Activated naive CD4-positive, alpha-beta T cell treated with anti-CD3 and anti-CD28 coated beads, Interleukin-2, amount 50 U/mL, for 72 hours (primary cell): ENCODE measurements at places on chromosomes 6 and 20. TPM values are rescaled to one million over a fixed set of nuclear protein-coding genes. Genes with fewer than 3 reads are reported as not detected.
A peak's percentile ranks its signal among the peaks of the same experiment; 100 is the strongest.

DNA sequence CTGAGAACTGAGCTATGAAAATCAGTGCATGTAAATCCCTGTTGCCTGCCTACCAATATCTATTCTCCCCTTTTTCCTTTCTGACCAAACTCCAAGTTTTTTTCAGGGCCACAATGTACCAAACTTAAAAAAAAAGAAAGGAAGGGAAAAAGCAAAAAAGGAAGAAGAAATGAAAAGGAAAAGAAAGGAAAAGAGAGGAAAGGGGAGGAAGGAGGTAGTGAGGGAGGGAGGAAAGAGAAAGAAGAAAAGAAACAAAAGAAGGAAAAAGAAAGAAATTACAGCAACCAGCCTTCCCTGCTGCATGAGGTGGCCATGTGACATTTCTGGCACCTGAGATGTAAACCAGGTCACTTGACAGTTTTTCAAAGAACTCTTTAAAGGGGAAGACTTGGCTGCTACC, 4.4 kb downstream of the CNKSR3 start:
- DNase-seq, result no peak

- no peak for DNase-seq
Observed at GRCh38 chr20:59786801-59787537, 146.5 kb downstream of the SYCP2 start.

DNA sequence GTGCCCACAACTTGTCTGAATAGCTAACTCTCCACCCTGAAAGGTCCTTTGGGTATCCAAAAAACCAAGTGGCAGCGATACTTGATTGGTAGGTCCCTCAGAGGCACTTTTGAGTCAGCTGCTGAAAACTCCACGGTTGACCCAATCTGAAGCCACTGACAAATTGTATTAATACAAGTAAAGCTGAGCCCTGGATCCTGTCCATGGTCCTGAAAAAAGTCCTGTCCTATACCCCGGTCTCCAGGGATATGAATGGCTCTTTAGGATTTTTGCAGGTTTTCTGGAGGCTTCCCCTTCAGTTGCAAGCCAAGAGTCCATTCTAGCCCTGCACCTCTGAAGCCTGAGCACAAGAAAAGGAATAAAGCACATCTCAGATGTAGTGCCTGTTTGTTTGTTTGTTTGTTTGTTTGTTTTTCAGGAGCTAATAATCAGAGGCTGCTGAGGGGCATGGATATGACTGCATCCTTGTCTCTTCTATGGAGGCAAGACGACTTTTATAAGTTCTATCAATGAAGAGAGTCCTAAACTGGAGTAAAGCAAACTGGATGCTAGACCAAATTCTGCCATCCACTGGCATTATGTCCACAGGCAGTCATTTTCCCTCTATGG, 1.7 kb upstream of the SLC12A5 start:
- peak; percentile 40 for DNase-seq

Gene FRK
- 0.12 TPM for total RNA-seq

Gene HLA-DRB1
- 4.4 TPM for total RNA-seq
